Activated CD4-positive, alpha-beta T cell treated with anti-CD3 and anti-CD28 coated beads, Interleukin-2, Interleukin-6, amounts not matched to agents 100 ng/mL and 50 ng/mL, durations not matched to agents 16 hours and 8 hours (primary cell): ENCODE measurements at places on chromosomes 7 and 10.

GRCh38 chr10:11742009-11742778 is at the start of gene ECHDC3:
TSS of gene ECHDC3 (plus strand) at chr10:11742382. CDS start at chr10:11742577, 195 bp downstream.
- DNase-seq, result peak; percentile 37

GRCh38 chr10:1230138-1230537 is 174.0 kb downstream of the WDR37 start:
- no peak for DNase-seq

DNA sequence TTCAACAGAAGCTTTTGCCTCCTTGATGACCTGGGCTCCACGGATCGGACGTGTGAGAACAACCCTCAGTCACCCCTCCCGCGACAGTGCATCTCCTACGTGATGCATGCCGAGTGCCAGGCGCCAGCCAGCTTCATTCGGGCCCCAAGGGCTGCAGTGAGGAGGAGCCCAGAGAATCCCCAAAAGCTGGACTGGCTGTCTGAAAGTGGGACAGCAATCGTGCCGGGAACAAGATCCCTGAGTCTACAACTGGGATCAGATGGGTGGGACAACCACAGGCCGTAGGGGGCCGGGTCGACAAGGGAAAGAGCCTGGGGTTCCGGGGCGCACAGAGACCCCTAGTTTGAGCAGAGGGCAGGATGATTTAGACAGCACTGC is 27.2 kb downstream of the EBF3 start:
- DNase-seq, result no peak

GRCh38 chr7:95989301-95989700 is 216.9 kb downstream of the DYNC1I1 start:
- no peak for DNase-seq

DNA sequence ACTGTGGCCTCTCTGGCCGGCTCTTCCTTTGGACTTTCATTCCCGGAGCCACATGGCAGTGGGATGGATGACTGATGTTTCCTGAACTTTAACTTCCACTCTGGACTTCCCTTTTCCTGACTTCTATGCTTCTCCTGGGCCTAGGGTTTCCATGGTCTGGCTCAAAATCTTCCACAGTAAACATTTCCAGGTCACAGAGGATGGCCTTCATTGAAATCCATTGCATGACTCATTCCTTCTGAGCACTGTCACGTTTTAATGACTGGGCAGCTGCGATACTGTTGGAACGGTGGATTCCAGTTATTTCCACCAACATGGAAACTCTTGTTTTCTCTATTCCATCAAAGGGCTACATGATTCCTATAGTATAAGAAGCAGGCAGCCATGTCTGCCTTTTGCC is 24.4 kb upstream of the ZNF273 start:
- no peak for DNase-seq

- DNase-seq, result no peak
Observed at GRCh38 chr7:37768611-37769010, 79.8 kb upstream of the NME8 start.

- no peak for DNase-seq
Observed at GRCh38 chr10:119656760-119657159, 5.6 kb downstream of the BAG3 start.

DNA sequence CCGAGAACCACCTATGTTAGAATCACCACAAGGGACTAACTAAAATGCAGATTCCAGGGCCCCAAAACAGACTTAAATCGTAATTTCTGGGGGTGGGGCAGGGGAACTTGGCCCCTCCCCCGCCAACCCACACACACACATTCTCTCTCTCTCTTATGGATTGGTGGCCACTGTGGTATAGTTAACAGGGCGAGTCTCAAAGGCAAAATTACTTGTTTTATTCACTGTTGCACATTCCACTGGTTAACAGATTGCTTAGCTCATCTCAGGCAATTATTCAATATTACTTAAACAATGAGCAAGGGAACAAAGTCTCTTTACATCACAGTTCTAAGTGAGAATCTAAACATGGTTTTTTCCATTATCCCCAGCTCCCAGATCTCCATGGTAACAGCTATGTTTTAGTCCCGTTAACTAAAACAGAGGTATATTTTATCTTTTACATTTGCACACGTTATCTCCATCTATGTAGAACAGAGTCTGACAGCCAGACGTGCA is 38.5 kb downstream of the IGF2BP3 start:
- DNase-seq, result no peak

GRCh38 chr10:101920546-101920945 is 76.9 kb upstream of the KCNIP2 start:
- DNase-seq, result no peak

DNA sequence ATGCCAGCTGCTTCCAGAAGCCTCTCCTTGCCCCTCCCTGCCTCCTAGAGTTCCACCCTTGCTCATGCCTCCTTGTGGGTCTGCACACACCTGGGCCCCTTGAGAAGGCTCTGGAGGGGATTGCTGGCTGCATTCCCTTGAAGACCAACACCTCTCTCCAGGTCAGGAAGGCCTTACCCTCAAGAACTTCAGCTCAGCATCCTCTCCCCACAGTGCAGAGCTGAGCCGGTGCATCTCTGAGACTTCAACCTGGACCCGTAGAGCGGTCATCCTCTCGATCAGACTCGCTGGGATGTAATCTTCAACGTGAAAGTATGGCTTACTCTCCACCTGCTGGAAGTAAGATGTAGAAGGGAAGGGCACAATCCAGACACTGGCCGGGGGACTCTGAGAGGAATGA is 62.7 kb downstream of the FRMPD2 start:
- no peak for DNase-seq

DNA sequence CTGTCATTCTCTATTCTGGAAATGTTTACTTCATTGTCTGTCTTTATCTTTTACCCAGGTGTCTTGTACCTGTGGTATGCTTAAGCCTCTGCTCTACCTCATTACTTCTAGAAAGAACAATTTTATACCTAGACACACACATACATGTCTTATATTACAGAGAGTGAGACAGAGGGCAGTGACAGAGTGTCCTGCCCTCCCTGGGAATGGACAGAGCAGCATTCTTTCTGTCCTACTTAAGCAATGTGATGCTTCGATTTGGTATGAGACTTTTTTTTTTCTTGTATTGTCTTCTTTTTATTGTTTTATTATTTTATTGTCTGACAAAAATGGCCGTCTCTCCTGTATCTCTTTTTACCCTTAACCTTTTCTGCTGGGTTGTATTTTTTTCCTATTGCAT is 286.1 kb downstream of the EXOC4 start:
- no peak for DNase-seq

DNA sequence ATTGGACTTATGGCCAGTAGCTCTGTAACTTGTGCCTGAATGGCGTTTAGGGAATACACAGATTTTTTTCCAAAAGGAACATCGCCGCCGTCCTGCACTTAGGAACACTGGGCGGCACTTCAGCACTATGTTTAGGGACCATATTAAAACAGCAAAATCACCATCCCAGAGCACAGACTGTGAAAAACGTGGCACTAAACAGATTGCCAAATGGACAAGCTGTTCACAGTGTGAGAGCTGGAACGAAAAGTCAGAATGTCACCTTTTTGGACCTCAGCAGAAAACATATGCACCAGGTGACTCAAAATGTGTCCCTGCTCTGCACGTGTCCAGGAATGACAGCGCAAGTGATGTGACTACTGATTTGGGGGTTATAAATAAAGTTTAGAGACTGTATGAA is 87.9 kb downstream of the ODAD2 start:
- no peak for DNase-seq

- DNase-seq, result no peak
Observed at GRCh38 chr10:89255793-89256192, 4.2 kb upstream of the LIPA start.

DNA sequence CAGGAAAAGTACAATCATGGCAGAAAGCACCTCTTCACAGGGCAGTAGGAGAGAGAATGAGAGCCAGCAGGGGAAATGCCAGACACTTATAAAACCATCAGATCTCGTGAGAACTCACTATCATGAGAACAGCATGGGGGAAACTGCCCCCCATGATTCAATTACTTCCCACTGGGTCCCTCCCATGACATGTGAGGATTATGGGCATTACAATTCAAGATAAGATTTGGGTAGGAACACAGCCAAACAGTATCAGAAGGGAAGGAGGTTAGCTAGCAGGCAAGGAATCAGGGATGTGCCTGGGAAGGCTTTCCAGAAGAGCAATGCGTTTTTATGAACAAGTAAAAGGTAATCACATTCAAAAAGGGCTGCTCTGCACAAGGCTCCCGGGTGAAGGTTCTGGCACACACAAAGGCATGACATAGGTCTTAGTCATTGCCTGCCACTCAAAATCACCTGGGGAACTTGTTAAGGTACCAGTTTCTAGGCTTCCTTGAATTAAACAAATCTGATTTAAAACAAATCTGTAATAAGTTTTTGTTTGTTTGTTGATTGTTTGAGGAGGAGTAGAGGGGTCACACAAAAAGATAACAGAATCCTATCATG is 40.9 kb downstream of the BMPER start:
- no peak for DNase-seq

- DNase-seq, result no peak
Observed at GRCh38 chr10:57716884-57717283, 550.8 kb downstream of the IPMK start.

GRCh38 chr10:132383751-132384196 is 13.2 kb upstream of the PWWP2B start:
- no peak for DNase-seq

- no peak for DNase-seq
Observed at GRCh38 chr10:33412653-33413361, 78.3 kb upstream of the NRP1 start.

GRCh38 chr7:134351424-134351823 is 34.7 kb upstream of the SLC35B4 start:
- DNase-seq, result no peak

DNA sequence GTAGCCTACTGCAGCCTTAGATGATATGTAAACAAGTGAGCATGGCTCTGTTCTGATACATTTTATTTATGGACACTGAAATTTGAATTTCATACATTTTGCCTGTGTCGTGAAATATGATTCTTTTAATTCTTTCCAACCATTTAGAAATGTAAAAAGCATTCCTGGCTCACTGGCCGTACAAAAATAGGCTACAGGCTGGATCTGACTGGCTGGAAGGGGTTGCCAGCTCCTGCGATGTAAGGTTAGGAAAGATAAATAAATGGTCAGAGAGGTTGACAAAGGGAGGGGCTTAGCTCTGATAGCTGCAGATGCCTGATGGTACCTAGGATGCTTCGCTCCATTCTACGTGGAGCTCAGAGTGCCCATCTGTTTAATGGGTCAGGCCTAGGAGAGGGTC is 3.4 kb downstream of the ADCYAP1R1 start:
- DNase-seq, result no peak

DNA sequence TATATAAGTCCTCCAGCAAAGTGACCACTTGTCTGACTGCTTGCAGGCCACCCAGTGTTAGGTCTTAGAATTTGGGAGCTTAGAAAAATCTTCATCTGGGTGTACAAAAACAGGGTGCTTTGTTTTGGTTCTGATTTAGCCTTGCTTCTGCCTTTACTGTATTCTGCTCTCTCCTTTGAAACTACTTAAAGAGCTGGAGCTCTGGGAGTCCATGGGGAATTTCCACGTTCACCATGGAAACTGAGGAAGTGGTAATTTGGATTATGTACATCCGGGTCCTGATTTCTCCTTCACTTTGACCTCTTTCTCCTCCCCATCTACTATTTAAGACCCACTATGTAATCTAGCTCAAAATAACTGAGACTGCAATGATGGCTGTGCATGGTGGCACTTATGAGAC is 103.0 kb downstream of the JAZF1 start:
- DNase-seq, result no peak

DNA sequence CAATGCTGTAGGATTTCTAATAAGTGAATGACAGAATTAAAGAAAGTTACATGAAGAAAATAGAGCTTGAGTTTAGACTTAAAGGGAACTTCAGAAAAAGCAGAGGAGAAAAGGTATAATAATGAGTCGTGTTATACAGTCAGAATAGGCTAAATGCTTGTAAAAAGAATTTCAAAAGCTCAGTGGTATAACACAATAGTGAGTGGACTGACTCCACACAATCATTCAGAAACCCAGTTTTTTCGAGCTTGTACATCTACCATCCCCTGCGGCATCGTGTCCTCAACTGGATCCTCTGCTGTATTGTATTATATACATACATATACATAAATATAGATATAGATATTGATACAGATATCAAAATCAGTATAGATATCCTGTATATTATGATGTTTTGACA is 52.2 kb downstream of the IMMP2L start:
- no peak for DNase-seq
